Fibroblast of lung (primary cell): ENCODE measurements at places on chromosomes 2 and 18. TPM values are rescaled to one million over a fixed set of nuclear protein-coding genes. Genes with fewer than 3 reads are reported as not detected.
A peak's percentile ranks its signal among the peaks of the same experiment; 100 is the strongest.

The FASTKD1 gene
- polyA plus RNA-seq, result 11.5 and 11.8 TPM in 2 replicates

The ARID5A gene
- polyA plus RNA-seq, result 4.1 and 5.2 TPM in 2 replicates

The DNER gene
- 0.43 and 1.2 TPM in 2 replicates for polyA plus RNA-seq

The FAHD2A gene
- 22.1 and 25.7 TPM in 2 replicates for polyA plus RNA-seq

The CCDC102B gene
- 9.7 and 33.7 TPM in 2 replicates for polyA plus RNA-seq

The DSG4 gene
- polyA plus RNA-seq, result not detected in 2 replicates

The CKAP2L gene
- 4.4 and 14.5 TPM in 2 replicates for polyA plus RNA-seq

- H3K4me3 ChIP-seq, result no peak overlapping the region
- H3K36me3 ChIP-seq, result no peaks in the 10 kb centered on the region
- DNase-seq, result no peak
Measured at GRCh38 chr2:25692143-25692542, 18.8 kb upstream of the DTNB start.

GRCh38 chr2:37897511-37897910 is 27.6 kb upstream of the RMDN2 start:
- no peak overlapping the region for H3K4me3 ChIP-seq
- H3K4me1 ChIP-seq, result no peaks in the 10 kb centered on the region
- DNase-seq, result no peak
- H3K27ac ChIP-seq, result no peak overlapping the region
- H3K27me3 ChIP-seq, result peaks cover 2% of the 10 kb centered on the region

DNA sequence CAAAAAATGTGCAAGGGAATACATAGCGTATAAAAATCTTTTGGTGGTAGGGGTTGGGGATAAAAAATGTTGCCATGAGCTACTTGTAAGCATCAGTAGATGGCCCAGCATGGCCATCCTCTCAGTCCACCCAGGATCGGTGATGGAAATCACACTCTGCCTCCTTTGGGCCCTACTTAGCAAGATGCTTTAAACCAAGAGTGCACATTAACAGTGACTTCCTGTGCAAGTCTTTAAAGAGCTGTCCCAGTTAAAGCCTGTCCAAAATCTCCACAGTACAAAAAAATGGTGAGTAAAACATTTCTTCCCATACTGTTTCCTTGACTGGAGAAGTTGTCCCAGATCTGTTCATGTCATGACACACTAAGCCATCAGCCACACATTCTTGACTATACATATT is 18.0 kb downstream of the ANKRD44 start:
- no peak for DNase-seq
- H3K4me3 ChIP-seq, result no peak overlapping the region
- no peak overlapping the region for H3K27ac ChIP-seq
- H3K27me3 ChIP-seq, result no peaks in the 10 kb centered on the region
- peaks cover 8% of the 10 kb centered on the region for H3K4me1 ChIP-seq

GRCh38 chr2:141856215-141856919 is 274.4 kb downstream of the LRP1B start:
- no peaks in the 10 kb centered on the region for H3K27me3 ChIP-seq
- H3K27ac ChIP-seq, result no peak overlapping the region
- DNase-seq, result no peak
- no peak overlapping the region for H3K4me3 ChIP-seq

- DNase-seq, result peak; percentile 42
- H3K36me3 ChIP-seq, result no peaks in the 10 kb centered on the region
- no peaks in the 10 kb centered on the region for H3K27me3 ChIP-seq
- H3K4me3 ChIP-seq, result no peak overlapping the region
- H3K4me1 ChIP-seq, result no peaks in the 10 kb centered on the region
- no peak overlapping the region for H3K27ac ChIP-seq
Measured at GRCh38 chr18:31450409-31450808, 2.9 kb downstream of the DSG3 start.

DNA sequence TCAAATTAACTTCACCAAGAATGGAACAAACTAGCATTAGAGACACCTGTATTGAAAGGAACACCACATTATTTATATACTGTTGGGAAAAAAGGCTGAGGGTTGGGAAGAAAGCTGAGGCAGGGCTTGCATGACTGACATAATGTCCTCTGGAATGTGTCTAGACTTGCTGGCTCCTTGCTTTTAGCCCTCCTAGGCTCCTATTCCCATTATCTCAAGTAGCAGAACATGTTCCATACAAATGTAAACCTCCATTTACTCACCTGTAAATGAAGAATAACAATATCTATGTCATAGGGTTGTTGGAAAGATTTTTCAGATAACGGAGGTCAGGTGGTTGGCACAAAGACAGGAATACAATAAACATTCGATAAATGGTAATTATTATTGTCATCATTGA is 976 bp upstream of the ACADL start:
- H3K27me3 ChIP-seq, result peaks cover 3% of the 10 kb centered on the region
- DNase-seq, result peak; percentile 10
- no peak overlapping the region for H3K27ac ChIP-seq

GRCh38 chr2:97737421-97738178 is 24.2 kb downstream of the ZAP70 start:
- no peaks in the 10 kb centered on the region for H3K36me3 ChIP-seq
- no peak overlapping the region for H3K4me3 ChIP-seq
- no peaks in the 10 kb centered on the region for H3K27me3 ChIP-seq
- no peak for DNase-seq

DNA sequence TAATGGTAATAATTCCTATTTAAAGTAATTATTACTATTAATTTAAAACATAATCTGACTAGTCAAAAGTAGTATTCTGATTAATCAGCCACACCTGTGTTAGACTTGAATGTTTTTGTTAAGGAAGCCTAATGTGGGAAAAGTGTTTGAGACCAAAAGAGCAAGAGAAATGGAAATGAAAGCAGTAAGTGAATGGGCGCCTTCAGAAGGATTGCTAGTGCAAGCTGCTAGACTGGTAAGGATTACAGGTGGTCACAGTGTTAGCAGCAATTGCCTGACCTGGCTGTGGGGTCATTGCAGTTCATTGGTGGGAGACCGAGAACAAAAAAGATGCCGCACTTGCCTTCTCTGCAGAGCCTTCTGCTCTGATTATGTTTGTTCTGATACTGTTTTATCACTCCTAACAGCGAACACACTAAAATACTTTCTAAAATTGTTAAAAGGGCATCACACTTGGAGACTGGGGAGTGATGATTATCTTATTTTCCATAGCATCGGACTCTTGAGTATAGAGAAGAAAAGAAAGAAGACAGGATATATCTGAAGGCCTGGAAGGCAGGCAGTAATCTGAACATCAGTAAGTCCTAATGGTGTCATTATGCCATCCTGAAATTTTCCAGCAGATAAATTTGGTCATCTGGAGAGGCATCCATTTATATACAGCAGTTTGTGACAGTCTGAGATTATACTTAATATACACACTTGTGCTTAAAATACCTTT is 5.8 kb downstream of the SOCS6 start:
- DNase-seq, result no peak
- no peaks in the 10 kb centered on the region for H3K27me3 ChIP-seq
- peaks cover 23% of the 10 kb centered on the region for H3K4me1 ChIP-seq
- no peak overlapping the region for H3K27ac ChIP-seq

GRCh38 chr2:40556293-40556692 is 104.4 kb upstream of the SLC8A1 start:
- H3K27ac ChIP-seq, result no peak overlapping the region
- no peaks in the 10 kb centered on the region for H3K4me1 ChIP-seq
- no peaks in the 10 kb centered on the region for H3K27me3 ChIP-seq

- peak overlapping the region; percentile 75 for H3K4me3 ChIP-seq
- no peaks in the 10 kb centered on the region for H3K36me3 ChIP-seq
- H3K27me3 ChIP-seq, result no peaks in the 10 kb centered on the region
- no peak for DNase-seq
- peaks cover 6% of the 10 kb centered on the region for H3K4me1 ChIP-seq
Measured at GRCh38 chr2:157874348-157874747, 1.8 kb downstream of the ACVR1 start.

- H3K4me1 ChIP-seq, result no peaks in the 10 kb centered on the region
- no peaks in the 10 kb centered on the region for H3K27me3 ChIP-seq
- H3K27ac ChIP-seq, result no peak overlapping the region
- DNase-seq, result no peak
Measured at GRCh38 chr2:142778289-142778688, 99.2 kb upstream of the KYNU start.

- H3K4me1 ChIP-seq, result no peaks in the 10 kb centered on the region
- DNase-seq, result no peak
- no peaks in the 10 kb centered on the region for H3K27me3 ChIP-seq
- H3K4me3 ChIP-seq, result no peak overlapping the region
Measured at GRCh38 chr18:69982417-69982816, 34.7 kb upstream of the CD226 start.

DNA sequence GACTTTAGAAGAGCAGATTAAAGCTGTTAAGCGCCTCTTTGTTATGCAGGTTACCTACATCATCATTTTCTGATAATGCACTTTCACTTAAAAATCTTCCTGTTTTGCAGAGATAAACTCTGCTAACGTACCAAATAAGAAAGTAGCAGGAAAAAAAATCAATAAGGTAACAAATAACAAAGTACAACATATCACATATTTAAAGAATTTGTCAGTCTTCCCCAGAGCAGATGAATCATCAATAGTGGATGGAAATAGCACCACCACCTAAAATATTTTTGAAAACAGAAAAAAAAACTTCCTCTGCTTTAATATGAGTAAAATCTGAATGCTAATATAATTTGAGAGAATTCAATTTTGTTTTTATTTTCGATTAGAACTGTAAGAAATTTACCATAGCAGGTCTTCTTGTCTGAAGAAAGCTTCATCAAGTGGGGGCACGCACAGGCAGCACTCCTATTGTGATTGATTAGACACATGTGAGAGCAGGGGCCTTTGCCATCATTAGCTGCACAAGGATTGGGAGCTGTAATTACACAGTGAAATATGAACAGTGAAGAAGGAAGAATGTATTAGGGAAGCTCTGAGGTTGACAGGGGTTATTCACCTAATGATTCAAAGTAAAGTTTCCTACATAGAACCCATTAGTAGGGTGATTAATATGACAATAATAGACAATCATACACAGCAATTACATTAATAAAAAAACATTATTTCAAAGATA is 1279.4 kb downstream of the LRP1B start:
- no peaks in the 10 kb centered on the region for H3K4me1 ChIP-seq
- H3K36me3 ChIP-seq, result no peaks in the 10 kb centered on the region
- no peak overlapping the region for H3K27ac ChIP-seq
- no peaks in the 10 kb centered on the region for H3K27me3 ChIP-seq

- peaks cover 6% of the 10 kb centered on the region for H3K4me1 ChIP-seq
- H3K36me3 ChIP-seq, result no peaks in the 10 kb centered on the region
- H3K27me3 ChIP-seq, result no peaks in the 10 kb centered on the region
- H3K4me3 ChIP-seq, result no peak overlapping the region
- H3K27ac ChIP-seq, result no peak overlapping the region
Measured at GRCh38 chr2:48114256-48114655, 208.0 kb upstream of the FBXO11 start.

- no peak overlapping the region for H3K27ac ChIP-seq
- peaks cover 21% of the 10 kb centered on the region for H3K27me3 ChIP-seq
- H3K4me3 ChIP-seq, result peak overlapping the region; percentile 87
- H3K4me1 ChIP-seq, result peaks cover 2% of the 10 kb centered on the region
- no peaks in the 10 kb centered on the region for H3K36me3 ChIP-seq
Measured at GRCh38 chr18:33576999-33577646, 896 bp upstream of the ASXL3 start.
